A172 (cell line): ENCODE measurements at places on chromosomes 4 and X.

DNA sequence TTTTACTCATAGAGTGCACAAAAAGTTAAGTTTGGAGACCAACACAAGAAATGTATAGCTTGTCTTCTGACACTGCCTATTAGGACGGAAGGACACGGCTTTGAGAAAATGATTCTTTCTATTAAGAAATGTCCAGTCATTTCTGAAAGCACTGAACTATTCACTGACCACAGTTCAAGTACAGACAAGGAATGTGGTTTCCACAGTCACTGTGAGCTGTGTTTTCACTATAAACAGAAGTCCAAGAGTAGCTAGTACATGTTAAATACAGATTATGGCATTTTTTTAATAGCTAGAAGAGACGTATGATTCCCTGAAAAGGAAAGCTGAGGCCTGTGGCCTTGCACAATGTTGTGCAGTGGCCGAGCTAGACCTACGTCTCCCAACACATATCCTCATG, 115.1 kb upstream of the GPM6A start:
- no peak for DNase-seq

DNA sequence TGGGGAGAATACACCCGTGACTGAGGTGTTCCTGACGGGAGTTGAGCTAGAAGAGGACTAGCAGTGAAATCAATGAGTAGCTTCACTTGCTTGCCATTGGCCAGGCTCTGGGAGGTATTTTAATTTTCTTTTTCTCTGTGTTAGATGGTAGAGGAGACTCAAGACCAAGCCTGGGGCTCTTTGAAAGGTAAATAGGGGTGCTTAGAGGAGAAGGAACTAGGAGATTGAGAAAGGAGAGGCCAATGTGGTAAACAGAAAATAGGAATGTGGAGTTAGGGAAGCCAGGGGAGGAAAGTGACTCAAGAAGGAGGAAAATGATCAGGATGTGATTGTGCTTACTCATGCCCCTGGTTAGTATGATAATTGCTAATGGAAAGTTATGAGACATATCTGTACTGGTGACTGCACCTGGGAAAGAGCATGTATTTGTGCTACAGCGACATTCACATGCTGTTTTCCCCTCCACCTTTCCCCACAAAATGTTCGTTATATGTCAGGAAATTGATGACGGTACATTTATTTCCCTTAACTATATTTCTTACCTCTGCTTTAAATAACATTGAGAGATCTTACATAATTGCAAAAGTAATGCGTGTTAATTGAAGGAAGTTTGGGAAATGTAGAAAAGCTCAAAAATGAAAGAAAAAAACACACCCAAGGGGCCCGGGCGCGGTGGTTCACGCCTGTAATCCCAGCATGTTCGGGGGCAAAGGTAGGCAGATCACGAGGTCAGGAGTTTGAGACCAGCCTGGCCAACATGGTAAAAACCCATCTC, 16.9 kb upstream of the LRBA start:
- DNase-seq = peak; percentile 61

DNA sequence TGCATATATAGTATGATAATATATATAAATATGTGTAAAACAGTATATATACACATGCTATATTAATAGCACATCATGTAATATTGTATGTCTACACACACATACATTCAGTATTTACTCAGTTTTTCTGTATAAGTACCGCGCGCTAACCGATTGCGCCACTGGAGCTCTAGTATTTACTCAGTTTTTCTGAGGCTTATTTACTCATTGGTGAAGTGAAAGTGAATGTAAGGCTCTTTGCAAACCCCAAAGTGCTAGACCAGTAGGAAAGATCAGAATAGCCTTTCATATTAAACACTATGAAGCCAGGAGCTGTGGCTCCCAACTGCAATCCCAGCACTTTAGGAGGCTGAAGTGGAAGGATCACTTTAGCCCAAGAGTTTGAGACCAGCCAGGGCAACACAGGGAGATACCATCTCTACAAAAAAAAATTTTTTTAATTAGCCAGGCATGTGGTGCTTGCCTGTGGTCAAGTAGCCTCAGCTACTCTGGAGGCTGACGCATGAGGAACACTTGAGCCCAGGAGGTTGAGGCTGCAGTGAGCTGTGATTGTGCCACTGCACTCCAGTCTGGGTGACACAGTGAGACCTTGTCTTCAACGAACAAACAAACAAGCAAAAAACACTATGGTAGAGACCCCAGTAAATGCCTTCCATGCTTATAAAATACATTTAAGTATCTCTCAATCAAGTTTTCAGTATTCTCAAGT, 125.8 kb downstream of the KIT start:
- no peak for DNase-seq

DNA sequence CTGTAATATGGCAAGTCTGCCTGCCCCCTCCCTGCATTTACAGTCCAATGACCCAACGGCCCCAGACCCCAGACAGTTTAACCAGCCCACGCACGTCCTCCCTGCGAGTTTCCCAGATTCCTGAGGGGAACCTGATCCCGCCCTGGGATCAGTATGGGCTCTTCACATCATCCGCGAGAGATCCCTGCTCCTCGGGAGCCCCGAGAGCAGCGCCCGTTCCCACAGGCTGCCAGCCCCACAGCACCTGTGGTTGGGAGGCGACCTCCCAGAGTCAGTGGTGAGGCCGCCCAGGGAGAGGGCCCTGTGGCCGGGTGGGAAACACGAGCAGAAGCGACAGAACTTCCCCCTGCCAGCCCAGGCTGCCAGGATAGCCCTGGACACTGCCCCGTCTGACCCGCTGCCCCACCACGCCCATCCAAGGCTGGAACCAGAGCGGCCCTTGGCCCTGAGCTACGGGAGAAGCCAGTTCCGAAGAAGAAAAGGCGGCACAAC, 32.8 kb downstream of the TSC22D3 start:
- DNase-seq = no peak

DNA sequence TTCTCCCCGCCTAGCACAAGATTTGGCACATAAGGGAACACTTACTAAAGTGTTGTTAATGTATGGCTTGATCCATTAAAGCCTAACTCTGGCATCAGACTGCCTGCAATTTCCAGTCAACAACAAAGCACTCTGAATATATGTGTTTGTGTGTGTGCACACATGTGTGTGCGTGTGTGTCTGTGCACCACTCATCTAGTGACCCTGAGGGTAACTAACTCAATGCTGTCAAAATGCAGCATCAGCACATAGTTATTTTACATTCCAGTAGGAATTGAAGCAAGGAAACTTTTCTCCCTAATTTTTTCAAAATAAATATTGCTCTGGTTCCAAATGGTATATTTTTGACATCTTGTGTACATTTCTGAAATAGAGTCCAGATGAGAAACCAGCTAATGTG, 94.4 kb downstream of the SHROOM4 start:
- DNase-seq = no peak
